ENCODE measurements at places on chromosomes 11 and 22.
A peak's percentile ranks its signal among the peaks of the same experiment; 100 is the strongest.

- DNase-seq, result no peak
Observed at GRCh38 chr22:49907807-49908206, 10.4 kb downstream of the ALG12 start.

DNA sequence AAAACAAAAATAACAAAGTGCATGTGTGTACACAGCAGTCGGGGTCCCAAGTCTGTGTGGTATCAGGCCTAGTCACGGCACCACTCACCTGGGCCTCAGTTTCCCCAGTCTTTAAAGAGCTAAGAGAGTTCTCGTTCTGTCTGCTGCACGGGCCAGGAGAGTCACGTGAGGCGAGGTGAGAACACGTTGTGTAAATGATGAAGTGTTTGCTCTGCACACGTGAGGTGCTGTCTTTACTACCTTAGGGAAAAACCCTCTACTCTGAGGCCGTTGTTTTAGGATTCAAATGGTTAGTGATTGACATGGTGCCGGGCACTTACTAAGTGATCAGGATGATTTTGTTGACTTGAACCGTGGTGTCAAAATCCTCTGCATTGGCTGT is 86.5 kb upstream of the PPARA start:
- DNase-seq, result peak; percentile 57

DNA sequence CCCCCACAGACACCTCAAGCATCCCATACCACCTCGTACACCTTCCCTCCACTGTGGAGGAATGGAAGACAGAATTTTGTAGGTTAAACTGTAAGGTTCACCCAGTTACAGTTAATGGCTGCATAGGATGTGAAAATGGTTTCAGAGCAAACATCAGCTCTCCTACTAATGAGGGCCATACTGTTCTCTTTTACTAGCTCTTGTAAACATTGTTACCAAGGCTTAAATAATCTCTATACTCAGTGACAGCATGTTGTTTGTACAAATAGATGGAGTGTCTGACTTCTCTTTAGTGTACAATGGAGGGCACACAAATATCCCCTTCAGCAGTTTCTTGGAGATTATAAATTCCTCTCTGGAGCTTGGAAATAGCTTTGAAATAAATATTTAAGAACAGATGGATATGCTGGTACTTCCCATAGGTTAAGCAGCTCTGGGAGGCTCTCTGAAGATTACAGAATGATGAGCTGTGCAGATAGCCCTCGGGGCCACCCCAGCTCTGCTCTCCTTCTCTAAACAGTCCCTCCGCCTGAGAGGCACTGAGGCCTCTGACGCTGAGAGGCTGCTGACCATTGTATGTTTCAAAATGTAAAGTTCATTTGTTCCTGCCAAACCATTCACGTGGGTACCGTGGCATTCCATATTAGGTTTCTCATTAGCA is 25.7 kb downstream of the TTC12 start:
- no peak for DNase-seq

- DNase-seq, result no peak
Observed at GRCh38 chr22:37819105-37819433, 4.1 kb upstream of the GALR3 start.

- DNase-seq, result no peak
Observed at GRCh38 chr11:8025123-8025522, 38.0 kb downstream of the EIF3F start.

- DNase-seq, result no peak
Observed at GRCh38 chr11:70078095-70078780, at the start of gene ANO1. Gene ANO1 (plus strand): TSS chr11:70078317. CDS start chr11:70078607, 290 bp downstream.

DNA sequence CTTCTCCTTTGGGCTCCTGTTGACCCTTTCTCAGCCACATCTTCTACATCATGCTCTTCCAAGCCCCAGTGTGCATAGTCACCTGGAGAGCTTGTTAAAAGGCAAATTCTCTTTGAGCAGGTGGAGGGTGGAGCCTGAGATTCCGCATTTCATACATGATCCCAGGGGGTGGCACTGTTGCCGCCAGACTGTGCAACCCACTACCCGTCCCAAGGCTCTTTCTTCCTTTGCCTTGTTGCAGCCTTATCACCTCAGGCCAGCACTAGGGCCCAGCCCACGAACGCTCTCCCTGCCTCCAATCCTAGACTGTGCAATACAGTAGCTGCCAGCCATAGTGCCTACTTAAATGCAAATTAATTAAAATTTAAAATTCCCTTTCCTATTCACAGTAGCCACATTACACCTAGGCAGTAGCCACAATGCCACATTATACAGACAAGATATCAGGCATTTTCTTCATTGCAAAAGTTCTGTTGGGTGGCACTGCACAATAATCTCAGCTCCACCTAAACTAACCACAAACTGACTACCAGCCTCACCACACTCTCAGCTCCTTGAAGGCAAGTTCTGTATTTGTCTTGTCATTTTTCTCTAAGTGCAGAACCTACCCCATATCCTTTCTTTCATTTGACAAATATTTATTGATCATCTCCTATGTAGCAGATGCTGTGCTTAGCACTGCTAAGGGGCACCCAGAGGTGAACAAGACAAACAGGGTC is 4.6 kb upstream of the KCNJ5 start:
- no peak for DNase-seq

DNA sequence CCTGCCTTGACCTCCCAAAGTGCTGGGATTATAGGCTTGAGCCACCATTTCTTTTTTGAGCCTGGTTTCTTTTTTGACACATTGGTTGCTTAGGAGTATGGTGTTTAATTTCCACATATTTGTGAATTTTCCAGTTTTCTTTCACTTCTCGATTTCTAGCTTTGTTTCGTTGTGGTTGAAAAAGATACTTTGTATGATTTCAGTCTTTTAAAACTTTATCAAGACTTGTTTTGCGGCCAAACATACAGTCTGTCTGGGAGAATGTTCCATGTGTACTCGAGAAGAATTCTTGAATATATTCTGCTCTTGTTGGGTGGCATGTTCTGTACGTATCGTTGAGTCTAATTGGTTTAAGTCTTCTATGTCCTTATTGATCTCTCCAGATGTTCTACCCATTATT is 20.8 kb downstream of the SHANK3 start:
- DNase-seq, result no peak

- DNase-seq, result no peak
Observed at GRCh38 chr11:85798361-85798760, 12.6 kb downstream of the SYTL2 start.

DNA sequence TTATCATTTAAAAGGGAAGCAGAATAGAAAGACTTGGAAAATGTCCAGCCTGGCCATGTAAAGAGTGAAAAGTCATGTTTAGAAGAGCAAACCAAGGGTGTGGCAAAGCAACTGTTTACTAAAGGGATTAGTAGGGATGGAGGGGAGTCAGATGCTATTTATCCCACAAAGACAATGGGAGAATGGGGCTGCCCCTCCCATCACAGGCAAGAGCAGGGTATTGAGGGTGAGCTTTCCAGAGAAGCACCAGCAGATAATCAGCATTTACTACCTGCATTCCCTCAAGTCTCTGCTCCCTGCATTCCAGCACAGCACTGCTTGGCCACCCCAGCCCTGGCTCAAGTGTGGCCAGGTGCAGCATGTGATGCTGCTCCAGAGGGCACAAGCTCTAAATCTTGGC is 18.5 kb upstream of the QSER1 start:
- DNase-seq, result no peak

DNA sequence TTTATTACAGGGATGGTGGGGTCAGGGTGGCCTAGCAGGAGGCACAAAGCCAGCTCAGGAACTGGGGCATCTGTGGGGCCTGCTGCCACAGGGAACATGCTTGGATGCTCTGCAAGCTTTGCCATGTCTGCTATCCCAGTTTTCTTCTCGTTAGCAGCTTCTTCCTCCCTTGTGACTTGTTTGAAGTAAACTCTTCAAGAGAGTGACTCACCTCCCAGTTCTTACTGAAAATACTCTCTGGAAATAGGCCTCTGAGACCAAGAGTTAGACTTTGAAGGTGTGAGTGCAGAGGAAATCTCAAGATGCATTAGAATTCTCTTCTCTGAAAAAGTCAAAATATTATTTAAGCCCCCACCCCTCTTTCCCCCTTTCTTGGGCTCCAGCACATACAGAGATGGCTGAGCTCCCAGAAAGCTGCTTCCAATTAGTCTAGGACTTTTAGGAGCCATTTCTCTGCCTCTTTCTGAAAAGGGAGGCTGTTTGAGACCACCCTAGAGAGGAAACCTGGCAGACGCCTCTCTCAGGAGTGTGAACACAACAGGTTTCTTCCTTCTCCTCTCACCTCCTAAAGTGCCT is 15.1 kb downstream of the CWC15 start:
- DNase-seq, result no peak

GRCh38 chr22:23237841-23238240 is 57.5 kb downstream of the BCR start:
- DNase-seq, result no peak

DNA sequence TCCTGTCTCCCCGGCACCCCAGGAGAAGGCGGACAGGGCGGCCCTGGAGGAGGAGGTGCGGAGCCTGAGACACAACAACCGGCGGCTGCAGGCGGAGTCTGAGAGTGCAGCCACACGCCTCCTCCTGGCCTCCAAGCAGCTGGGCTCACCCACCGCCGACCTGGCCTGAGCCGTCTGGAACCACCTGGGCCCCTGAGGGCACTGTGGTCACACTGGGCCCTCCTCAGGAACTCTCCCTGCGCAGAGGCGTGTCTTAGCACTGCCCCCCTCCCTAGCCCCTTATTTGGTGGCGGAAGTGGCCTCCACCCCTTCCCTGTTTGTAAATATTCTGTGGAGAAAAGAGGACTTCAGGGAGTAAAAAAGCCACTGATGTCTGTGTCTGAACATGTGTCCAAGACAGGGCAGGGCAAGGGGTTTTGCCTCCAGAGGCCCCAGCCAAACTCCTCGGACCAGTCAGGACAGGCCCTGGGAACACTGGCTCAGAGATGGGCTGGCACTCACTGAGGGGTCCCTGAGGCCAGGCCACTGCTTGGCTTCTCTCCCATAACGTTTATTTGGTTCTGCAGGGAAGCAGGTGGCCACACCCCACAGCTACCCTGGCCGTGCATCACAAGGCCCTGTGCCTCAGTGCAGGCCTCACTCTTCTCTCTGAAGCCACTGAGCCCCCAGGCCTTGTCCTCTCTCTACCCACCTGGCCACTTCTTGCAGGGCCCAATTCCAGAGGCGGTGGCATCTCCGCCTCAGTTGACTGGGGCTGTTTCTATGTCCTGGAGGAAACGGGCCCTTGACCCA is 12.0 kb downstream of the RELA start:
- no peak for DNase-seq

DNA sequence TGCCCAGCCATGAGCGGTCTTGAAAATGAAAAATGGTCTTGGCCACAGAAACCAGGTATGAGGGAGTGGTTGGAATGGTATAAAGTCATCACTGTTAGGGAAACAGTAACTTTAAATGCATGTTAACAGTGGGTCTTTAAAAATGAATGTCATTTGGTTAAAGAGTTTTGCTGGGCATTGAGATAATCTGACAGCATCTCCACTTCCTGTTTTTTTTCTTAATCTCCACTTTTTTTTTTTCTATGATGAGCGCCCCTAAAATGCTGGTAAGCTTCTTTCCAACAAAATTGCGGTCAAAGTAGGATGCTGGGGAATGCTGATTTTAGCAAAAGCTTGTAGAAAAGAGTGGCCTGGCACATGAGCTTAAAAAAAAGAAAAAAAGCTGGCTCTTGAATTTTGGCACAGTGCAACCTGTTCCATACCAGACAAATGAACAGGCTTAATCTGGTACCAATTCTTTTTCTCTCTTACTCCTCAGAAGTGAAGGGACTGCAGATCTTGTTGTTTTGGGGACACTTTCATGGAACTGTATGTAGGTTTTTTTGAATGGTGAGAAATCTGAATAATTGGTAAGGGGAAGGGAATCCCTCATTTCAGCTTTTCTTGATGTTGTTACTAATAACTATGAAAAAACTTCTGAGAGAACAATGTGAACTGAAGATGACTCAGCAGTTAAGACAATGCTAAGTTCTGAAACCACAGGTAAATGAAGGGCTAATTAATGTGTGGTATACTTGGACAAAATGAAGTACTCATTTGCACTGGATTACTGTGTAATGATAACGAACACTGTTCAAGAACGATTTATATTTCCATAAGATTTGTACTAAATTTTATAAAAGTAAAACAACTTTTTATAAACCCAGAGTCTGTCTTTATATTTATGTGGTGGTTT is 3.1 kb upstream of the ARHGEF12 start:
- no peak for DNase-seq

DNA sequence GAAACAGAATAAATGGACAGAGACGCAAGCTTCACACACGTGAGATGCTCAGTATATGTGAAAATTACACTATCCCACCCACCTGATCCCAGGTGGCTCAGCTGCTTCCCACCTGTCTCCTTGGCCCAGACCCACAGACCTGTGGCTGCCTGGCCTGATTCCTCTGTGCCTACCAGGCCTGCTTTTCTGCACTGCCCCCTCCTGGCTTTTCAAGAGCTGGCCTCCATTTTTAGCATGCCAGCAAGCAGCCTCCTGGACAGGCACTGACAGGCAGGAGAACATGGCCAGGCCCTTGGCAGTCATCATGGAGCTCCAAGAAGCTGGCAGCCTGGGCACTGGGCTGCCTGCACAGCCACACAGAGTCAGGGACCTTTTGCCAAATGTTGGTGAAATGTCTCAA is 79.5 kb upstream of the HMGXB4 start:
- DNase-seq, result no peak

- no peak for DNase-seq
Observed at GRCh38 chr11:31922450-31922849, 111.3 kb upstream of the PAX6 start.

GRCh38 chr11:68978931-68979594 is 1.7 kb downstream of the MRGPRD start:
- DNase-seq, result peak; percentile 61

DNA sequence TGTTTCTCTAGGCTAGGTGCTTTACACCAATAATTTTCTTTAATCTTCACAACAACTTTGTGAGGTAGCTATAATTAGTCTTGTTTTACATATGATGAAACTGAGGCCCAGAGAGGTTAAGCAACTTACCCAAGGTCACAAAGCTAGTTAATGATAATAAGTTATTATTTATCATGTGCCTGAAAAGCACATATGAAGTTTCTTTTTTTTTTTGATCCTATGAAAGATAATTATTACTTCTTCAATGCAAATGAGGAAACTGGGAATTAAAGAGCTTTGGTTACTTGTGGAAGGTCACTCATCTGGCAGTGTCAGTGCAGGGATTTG is 22.8 kb downstream of the STIM1 start:
- DNase-seq, result no peak

GRCh38 chr22:48528221-48528915 is 1299.3 kb downstream of the BRD1 start:
- no peak for DNase-seq

- no peak for DNase-seq
Observed at GRCh38 chr22:20793748-20794649, 20.1 kb downstream of the SERPIND1 start.

GRCh38 chr11:75813124-75813523 is 1.9 kb upstream of the UVRAG start:
- DNase-seq, result no peak

- no peak for DNase-seq
Observed at GRCh38 chr11:113564527-113565130, 89.4 kb upstream of the DRD2 start.

- no peak for DNase-seq
Observed at GRCh38 chr11:10285148-10285802, 8.7 kb downstream of the SBF2 start.

Measured in sciatic nerve (tissue), 2 donors.